CD4-positive, alpha-beta T cell (primary cell): ENCODE measurements at places on chromosomes 12 and 14.

DNA sequence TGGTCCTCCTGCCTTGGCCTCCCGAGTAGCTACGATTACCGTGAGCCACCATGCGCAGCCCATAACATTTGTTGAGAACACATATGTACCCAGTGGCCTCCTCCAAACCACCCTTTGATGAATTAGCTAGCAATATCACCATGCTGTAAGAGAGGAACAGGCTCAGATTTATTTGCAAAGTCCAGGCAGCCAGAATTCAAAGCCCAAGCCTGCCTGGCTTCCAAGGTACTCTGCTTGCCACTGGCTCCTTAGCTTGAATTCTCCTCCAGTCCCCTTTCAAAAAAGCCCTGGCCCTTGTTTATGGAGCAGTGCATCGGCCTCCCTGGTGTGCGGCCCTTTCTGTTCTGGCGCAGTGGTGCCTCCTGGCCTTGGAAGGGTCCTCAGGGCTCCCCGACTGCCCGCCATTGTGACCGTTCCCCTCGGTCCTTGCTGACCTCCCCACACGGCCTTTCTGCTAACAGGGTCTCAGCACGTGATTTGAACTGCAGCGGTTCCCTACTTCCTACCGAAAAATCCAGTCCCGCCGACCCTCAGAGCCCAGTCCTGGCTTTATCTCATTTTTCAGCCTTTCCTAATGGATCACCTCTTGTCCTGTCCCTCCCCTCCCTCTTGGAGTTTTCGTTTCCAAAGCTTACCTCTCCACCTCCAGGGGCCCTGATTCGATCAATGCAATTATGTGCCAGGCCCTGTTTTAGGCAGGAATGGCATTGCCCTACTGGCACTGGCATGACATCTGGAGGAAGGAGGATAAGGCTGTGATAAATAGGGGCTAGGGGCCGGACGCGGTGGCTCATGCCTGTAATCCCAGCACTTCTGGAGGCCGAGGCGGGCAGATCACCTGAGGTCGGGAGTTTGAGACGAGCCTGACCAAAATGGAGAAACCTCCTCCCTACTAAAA is 22.0 kb downstream of the SLC25A29 start:
- DNase-seq = no peak

DNA sequence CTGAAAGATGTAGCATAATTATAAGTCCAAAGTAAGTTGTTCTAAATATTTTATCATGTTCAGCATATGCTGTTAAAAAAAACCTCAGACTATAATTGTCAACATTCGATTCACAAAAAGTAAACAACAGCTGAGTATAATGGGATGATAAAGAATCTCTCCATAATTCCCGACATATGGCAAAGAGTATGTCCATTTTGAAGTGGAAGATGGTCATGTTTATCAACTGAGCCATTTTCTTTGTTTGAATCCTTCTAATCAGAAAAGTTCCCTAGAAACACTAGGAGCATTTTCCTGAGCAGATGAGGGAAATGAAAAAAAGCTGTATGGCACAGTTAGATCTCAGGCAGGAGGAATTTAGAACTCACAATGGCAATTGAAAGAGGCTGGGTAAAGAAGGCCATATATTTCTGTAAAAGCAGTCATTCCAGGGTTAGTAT is 192.1 kb upstream of the AMIGO2 start:
- no peak for DNase-seq

DNA sequence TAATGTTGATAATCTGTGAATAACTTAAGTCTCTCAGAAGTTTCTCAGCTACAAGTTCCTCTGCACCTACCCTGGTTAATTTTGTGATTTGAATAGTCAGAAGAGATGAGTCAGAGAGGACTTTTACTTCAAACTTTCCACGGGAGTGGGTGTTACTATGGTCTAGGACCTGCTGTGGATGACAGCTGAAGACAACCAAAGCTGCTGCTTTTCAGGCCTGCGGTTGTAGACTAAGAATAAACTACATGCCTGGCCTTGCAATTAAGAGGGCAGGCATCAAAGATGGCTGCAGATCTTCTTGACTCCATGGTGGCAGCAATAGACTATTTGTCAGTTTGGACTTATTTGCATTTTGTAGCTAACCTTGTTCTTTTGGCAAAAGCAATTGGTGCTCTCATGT is 227.1 kb upstream of the KRR1 start:
- no peak for DNase-seq

DNA sequence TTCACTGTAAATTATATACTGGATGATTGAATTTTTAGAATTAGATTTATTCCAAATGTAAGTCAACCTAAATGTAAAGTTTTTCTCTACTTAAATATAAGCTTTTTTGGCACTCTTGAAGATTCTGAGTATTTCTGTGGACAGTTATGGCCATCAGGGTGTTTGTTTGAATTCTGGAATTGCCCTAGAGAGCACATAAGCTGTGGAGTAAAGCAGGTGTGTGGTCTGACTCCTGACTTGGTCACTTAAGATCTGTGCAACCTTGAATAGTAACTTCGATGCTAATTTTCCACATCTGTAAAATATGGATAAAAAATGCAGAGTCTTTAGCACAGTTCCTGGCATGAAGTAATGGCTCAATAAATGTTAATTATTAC is 64.4 kb downstream of the FUT8 start:
- no peak for DNase-seq

DNA sequence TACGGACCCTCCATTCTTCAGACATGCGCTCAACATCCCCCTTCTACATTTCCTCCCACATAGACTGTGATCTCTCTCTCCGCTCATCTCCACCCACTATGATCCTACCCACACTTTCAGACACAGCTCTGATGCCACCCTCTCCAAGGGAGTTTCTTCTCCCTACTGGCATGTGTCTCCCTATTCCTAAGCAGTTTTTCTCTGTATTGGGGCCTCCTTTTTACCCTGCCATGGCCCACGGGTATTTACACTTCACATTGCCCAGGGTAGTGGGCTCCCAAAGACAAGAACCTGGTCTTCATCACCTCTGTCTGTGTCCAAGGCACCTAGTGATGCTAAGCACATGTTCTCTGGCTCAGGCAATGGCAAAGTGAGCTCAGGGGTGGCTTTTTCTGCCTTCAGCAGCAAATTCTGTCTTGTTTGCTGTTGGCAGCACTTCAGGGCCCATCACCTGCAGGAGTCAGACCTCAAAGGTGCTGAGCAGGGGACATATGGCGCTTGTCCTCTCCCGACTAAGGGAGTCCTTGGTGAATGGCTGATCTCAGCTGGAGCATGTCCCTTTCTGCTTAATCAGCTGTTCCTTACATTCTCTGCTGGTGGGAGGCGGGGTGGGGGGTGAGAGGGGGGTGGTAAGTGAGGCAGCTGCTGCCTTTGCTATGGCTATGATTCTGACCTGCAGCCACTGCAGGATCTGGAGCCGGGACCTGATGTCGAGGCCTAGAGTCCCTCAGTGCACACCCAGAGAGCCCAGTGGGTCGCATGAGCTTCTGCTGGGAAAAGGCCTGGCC is 256.8 kb downstream of the PCNX1 start:
- DNase-seq = no peak

- no peak for DNase-seq
Observed at GRCh38 chr12:79373896-79374499, 316.8 kb downstream of the PAWR start.

- no peak for DNase-seq
Observed at GRCh38 chr12:72677139-72677538, 405.0 kb downstream of the TRHDE start.

DNA sequence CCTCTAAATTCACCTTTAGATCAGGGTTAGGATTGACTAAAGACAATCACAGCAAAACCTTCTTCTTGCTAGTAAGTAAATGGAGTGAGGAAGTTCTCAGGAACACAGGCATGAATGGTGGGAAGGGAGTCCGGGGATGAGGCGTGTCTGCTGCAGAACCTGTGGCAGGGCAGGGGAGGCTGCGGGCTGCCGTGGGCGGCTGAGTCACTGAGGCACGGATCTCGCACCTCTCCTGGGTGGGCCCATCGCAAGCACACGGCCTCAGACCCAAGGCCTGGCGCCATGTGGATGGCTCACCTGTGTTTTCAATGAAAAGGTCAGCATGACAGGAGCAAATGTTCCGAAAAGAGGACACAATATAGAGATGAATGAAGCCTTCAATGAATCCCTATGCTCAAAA is 85.4 kb downstream of the PIWIL1 start:
- DNase-seq = no peak

- no peak for DNase-seq
Observed at GRCh38 chr14:54784657-54785056, 118.0 kb downstream of the GCH1 start.

- no peak for DNase-seq
Observed at GRCh38 chr12:100173111-100173510, 27.5 kb upstream of the ACTR6 start.

DNA sequence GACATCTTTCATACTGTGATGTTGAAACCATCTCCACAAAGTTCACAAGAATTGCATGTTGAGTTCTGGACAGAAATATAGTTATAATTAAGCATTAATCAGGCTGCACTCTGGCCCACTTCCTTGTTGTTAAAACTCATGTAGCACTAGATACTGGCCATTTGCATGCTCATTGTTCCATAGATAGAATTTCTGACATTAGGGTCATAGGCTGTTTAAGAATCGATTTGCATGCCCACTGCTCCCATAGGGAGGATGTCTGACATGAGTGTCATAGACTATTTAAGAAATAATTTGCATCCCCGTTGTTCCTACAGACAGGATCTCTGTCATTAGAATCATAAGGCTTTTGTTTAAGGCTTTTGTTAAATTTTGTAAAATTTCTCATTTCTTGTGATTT is 50.2 kb downstream of the MYF5 start:
- DNase-seq = no peak

DNA sequence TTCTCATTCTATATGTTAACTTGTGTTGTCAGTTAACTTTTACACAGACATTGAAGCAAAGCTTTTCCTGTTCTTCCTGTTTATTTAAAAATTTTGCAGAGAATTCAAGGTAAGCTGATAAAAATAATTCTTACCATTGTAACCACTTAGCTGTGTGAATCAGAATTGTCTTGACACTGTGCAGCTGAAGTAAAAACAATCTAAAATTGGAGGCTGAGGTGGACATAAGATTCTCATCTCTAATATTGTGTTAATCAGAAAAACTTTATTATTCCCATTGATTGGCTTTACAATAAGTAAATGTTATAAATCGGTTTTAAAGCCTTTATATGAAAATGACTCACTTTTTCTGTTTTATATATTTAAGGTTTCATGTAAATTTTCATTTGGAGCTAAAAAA is 240.3 kb upstream of the PLEKHG7 start:
- no peak for DNase-seq

DNA sequence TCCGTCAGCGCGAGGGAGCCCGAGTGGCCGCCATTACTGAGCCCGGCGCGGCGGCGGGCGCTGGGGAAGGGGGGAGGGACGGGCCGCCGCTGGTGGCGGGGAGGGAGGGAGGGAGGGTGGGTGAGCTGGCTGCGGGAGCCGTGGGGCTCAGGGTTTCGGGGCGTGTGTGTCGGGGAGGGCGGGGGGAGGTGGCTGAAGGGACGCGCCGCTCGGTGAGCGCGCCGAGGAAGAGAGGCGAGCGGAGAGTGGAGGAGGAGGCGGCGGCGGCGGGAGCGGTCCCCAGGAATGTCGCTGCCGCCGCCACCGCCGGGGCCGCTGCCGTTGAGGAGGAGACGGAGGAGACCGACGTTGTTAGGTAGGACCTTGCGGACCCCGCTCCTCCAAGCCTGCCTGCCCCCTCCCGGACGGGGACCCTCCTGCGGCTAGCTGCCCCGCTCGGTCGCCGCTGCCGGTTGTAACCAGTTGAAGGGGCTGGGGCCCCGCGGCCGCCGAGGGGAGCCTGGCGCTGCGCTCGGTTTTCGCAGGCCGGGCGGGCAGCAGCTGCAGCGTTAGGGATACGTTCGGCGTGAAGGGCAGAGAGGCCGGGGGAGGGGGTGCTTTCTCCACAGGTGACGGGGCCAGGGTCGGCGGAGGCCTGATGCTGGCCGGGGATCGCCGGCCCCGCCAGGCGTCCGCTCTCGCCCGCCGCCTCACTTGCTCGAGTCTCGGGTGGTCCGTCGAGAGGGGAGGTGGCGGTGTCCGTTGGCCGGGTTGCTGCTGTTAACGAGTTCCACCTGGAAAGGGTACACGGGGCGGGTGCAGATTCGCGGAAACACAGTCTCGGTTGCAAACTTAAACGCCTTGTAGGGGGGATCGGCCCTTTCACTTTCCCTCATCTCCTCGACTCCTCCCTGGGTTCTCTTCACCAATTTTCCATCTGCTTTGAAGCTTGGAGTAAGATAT is at the start of gene ARHGAP5:
TSS of gene ARHGAP5 (plus strand) at position 224 of the 942 bp plus-strand sequence. CDS start 13,366 bp downstream, outside the sequence.
- DNase-seq = peak; percentile 80

GRCh38 chr14:46325157-46325556 is 326.4 kb downstream of the RPL10L start:
- no peak for DNase-seq

GRCh38 chr12:3836641-3837040 is 36.6 kb downstream of the PARP11 start:
- DNase-seq = no peak

DNA sequence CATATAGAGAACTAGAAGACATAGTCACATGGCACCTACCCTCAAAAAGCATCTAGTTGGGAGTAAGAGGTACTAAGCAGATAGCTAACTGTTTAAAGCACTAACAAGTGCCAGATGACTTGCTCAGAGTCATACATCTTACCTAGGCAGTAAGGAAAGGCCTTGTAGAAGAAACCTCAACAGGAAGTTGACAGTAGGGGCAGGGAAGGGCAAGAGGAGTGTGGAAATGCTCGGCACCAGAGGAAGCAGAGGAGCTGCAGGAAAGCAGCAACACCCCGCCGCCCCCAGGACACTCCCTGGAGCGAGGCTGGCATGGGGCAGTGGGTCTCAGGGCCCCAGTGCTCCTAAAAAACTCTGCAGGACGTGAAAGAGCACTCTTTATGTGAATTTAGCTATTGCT is 92.9 kb downstream of the PPP2R5C start:
- no peak for DNase-seq

- peak; percentile 69 for DNase-seq
Observed at GRCh38 chr12:130868412-130868811, 3.5 kb upstream of the RAN start.

- no peak for DNase-seq
Observed at GRCh38 chr12:6551063-6551461, 4.8 kb downstream of the IFFO1 start.

GRCh38 chr12:29427964-29428363 is 47.0 kb upstream of the ERGIC2 start:
- DNase-seq = no peak

- no peak for DNase-seq
Observed at GRCh38 chr12:80382254-80382653, 61.8 kb upstream of the PTPRQ start.

DNA sequence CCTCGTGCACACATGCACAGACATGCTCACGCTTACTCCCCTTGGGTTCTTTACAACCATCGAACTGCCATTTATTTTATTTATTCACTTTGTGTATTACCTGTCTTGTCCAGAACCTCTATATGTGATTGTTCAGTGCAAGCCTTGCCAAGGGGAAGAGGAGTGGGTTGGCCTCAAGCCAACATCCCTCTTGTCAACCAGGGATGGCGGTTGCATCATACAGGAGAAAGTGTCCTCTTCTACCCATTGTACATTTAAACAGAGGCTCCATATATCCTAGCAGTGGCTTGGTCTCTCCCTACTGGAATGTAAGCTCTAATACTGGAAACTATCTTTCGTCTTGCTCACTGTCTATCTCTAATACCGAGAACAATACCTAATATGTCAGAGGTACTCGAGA is 108.4 kb downstream of the C12orf42 start:
- DNase-seq = no peak

GRCh38 chr12:115691123-115691522 is 586.4 kb downstream of the MED13L start:
- no peak for DNase-seq

- no peak for DNase-seq
Observed at GRCh38 chr12:54195737-54196347, 7.1 kb upstream of the SMUG1 start.
